Vagina (tissue), 2 donors: ENCODE measurements at places on chromosomes 4 and X. TPM values are rescaled to one million over a fixed set of nuclear protein-coding genes. Genes with fewer than 3 reads are reported as not detected.

DNA sequence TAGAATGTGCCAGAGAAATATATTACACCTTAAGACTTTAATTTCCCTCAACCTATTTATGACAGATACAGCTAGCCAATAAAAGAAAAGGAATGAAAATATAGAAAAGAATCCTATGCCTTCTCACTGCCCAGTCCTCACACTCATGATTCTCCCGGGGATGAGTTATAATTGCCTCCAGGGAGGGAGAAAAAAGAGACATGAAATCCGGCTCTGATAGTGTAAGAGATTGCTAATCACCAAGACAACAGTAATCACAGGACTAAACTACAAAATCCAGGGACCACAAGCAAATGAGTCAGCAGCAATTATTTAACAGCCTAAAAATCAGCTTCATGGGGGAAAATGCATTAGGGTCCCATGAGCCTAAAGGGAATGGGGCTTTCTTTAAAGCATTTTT, 95.9 kb upstream of the DUSP21 start:
- H3K27ac ChIP-seq: no peak overlapping the region
- no peaks in the 10 kb centered on the region for H3K36me3 ChIP-seq
- H3K4me1 ChIP-seq: no peaks in the 10 kb centered on the region
- no peak overlapping the region for H3K4me3 ChIP-seq

DNA sequence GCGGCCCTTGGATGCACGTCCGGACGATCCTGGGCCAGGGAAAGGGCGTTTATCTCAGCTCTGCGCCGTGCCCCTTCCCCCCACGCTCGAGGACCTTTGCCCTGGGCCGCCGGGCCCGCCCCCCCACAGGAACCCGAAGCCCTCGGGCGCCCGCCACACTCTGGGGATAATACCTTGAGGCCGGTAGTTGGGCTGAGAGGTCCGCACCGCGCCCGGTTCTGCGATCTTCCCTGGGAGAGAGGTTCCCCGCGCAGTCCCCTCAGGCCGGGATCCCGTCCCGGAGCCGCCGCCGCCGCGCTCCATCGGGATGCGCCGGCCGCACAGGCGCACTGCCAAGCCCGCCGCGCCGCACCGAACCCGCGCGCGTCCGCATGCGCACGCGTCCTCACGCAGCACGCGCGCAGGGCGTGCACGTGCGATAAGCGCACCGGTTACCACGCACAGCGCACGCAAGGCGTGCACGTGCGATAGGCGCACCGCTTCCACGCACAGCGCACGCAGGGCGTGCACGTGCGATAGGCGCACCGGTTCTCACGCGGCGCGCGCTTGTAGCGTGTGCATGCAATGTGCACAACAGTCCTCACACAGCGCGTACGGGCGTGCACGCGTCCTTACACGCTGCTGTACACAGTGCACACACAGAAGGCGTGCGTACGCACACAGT, at the start of gene MAP7D2:
MAP7D2 (minus strand) TSS at position 331 of the 664 bp plus-strand sequence; CDS start at position 303, 28 bp downstream.
- DNase-seq: no peak
- H3K36me3 ChIP-seq: no peaks in the 10 kb centered on the region
- no peaks in the 10 kb centered on the region for H3K27me3 ChIP-seq
- no peak within 1 kb of the TSS for H3K27ac ChIP-seq
- no peaks in the 10 kb centered on the region for H3K4me1 ChIP-seq

- DNase-seq: no peak
- H3K36me3 ChIP-seq: no peaks in the 10 kb centered on the region
- peaks cover 9% of the 10 kb centered on the region for H3K4me1 ChIP-seq
- H3K27ac ChIP-seq: peak overlapping the region; percentile 34
Measured at GRCh38 chr4:38634047-38634759, 29.8 kb upstream of the KLF3 start.

- no peaks in the 10 kb centered on the region for H3K27me3 ChIP-seq
- DNase-seq: no peak
- no peaks in the 10 kb centered on the region for H3K4me1 ChIP-seq
- no peaks in the 10 kb centered on the region for H3K36me3 ChIP-seq
Measured at GRCh38 chrX:129230850-129231512, 292.3 kb downstream of the SMARCA1 start.

DNA sequence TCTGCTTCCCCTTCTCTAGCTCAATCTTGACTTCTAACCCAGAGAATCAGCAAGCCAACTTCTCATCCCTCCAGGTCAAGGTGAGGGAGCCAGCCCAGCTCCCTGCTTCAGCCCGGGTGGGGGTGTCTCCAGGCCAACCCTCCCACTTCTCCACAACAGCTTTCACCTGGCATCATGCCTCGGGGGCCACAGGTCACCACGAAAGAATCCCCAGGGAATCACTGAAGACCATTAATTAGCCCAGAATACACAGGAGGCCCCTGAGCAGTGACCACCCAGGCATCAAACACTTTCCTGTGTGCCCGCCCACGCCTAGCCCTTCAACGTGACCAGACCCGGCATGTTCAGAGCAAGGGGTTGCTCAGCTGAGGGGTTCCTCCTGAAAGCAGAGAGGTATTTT, 646.7 kb downstream of the BCOR start:
- H3K4me3 ChIP-seq: no peak overlapping the region
- no peak overlapping the region for H3K27ac ChIP-seq
- H3K4me1 ChIP-seq: no peaks in the 10 kb centered on the region
- H3K27me3 ChIP-seq: no peaks in the 10 kb centered on the region

- H3K27ac ChIP-seq: no peak overlapping the region
- H3K4me3 ChIP-seq: no peak overlapping the region
- H3K27me3 ChIP-seq: no peaks in the 10 kb centered on the region
- no peak for DNase-seq
- no peaks in the 10 kb centered on the region for H3K36me3 ChIP-seq
Measured at GRCh38 chr4:155099231-155099630, 109.2 kb upstream of the NPY2R start.

GRCh38 chr4:140117947-140118346, 36.0 kb downstream of the MAML3 start:
- no peaks in the 10 kb centered on the region for H3K4me1 ChIP-seq
- no peak overlapping the region for H3K27ac ChIP-seq
- no peaks in the 10 kb centered on the region for H3K36me3 ChIP-seq
- no peak for DNase-seq
- no peaks in the 10 kb centered on the region for H3K27me3 ChIP-seq

- H3K36me3 ChIP-seq: no peaks in the 10 kb centered on the region
- DNase-seq: no peak
Measured at GRCh38 chr4:159297091-159297490, 194.2 kb downstream of the RAPGEF2 start.

The CENPVL2 gene
- not detected for total RNA-seq

The MID1IP1 gene
- total RNA-seq: 48.9 TPM

The TMEM47 gene
- 44.7 TPM for total RNA-seq

The TRAM1L1 gene
- 1.5 TPM for total RNA-seq
